LHCN-M2 (cell line): ENCODE measurements at places on chromosomes 1 and 21.
A peak's percentile ranks its signal among the peaks of the same experiment; 100 is the strongest.

- DNase-seq: no peak
Measured at GRCh38 chr1:78348496-78349284, 142.1 kb upstream of the PTGFR start.

- no peak for DNase-seq
Measured at GRCh38 chr1:45205011-45205909, 1.1 kb downstream of the ZSWIM5 start.

DNA sequence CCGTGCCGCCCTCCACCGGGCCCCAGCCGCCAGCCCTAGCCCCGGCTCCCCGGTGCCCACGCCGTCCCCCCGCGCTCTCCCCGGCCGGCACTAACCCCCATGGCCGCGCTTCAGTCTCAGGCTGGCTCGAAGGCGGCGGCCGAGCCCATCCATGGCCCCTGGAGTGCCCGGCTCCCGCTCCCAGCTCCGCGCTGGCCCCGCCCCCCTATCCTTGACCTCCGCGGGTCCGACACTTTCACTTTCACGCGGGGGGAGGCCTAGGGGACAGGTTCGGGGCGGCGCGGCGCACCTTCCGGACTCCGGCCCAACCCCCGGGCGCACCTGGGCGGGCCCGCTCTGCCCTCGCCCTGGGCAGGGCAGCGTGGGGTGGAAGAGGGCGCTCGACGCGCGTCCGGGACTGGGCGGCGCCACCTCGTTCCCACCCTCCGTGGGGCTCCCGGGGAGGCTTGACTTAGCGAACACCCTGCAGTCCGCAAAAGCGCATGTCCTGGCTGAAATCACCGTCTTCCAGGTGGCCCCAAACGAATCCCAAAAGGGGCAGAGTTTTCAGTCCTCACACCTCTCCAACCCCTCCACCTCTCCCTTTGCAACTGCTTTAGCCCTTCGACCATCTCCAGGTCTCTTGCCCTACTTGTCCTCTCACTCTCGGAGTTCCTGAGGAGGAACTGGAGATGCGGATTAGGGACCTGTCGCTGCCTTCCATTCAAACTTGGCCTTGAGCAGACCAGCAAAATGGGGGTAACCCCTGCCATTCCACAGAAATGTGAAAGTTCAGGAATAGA is 3.9 kb upstream of the DENND2D start:
- DNase-seq: no peak

DNA sequence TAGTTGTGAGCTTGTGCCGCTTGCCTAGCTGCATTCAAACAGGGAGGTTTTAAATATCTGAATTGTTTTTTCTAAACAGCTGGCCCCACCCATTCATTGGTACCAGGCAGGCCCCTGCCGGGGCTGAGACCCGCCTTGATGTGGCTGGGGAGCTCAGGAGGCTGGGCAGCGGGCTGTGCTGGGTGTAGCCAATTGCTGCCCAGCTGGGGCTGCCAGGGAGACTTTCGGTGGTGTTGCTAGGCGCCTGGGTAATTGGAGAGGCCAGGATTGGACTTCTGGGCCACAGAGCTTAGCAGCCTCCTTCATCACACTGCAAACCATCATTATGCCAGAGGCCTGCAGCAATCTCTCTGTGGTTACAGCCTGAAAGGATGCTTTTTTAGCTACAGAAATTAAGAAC is 12.2 kb downstream of the RHBDL2 start:
- peak; percentile 25 for DNase-seq
